Left renal pelvis (tissue), 4 donors: ENCODE measurements at places on chromosomes 12 and 14. TPM values are rescaled to one million over a fixed set of nuclear protein-coding genes. Genes with fewer than 3 reads are reported as not detected.

Gene PTPRQ
- 24.0 TPM for polyA plus RNA-seq

Gene SYNJ2BP
- 44.2 TPM for polyA plus RNA-seq

Gene PRKD1
- 23.3 TPM for polyA plus RNA-seq

Gene AQP2
- 0.76 TPM for polyA plus RNA-seq

Gene TAS2R13
- polyA plus RNA-seq, result not detected

Gene MYF6
- polyA plus RNA-seq, result 0.10 TPM

Gene MUCL1
- not detected for polyA plus RNA-seq

Gene AKAP3
- polyA plus RNA-seq, result 1.4 TPM

Gene POLE2
- polyA plus RNA-seq, result 26.8 TPM

Gene FBXO33
- 11.2 TPM for polyA plus RNA-seq
